Activated CD8-positive, alpha-beta memory T cell treated with anti-CD3 and anti-CD28 coated beads for 1 hour (primary cell): ENCODE measurements at places on chromosomes 1 and 21.

DNA sequence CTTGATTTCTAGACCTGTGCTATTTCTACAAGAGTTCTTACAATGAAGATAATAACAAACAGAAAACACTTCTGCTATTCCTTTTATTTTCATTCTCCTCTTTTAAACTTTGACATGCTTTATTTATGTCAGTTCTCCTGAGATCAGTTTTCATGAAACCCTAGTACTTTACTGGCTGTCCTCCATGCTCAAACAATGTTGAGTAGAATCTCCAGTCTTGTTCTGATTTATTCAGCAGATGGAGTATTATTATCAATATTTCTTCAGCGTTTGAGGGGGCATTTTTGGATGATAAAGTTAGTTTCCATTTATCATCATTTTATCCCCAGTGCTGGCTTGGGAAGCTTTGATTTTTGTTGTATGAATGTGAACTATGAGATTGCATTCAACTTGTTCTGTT lies 85.9 kb upstream of the WARS2 start:
- no peak for DNase-seq

DNA sequence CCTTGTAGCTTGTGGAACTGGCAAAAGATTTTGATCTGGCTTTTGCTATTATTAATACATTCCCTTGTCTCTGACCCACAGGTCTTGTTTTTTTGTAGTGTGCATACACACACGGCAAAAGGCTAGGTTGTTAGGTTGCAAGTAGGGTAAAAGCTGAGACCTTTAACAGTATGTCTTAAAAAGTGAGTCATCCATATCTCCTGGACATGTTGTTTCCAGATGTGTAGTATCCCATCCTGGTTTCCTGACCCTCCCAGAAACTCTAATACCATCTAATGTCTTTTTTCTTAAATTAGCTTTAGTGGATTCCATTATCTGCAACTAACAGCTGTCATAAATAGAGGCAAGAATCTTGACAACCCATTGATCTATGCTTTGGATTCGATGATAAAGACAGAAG lies 14.7 kb downstream of the OVGP1 start:
- no peak for DNase-seq

DNA sequence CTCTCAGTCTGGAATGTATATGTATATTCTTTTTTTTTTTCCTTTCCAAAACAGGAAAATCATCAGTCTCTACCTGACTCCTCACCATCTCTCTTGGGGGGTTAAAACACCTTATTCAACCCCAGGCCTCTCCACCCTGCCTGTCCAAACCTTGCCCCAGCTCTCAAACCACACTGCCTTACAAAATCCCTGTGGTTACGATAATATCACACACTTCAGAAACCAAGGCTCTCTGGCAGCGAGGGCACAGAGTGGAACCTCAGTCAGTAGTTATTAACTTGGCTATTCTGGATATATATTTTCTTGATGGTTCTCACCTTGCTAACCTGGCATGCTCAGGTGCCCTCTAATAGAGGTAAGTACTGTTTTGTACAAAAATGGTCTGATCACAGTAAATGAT lies 24.7 kb downstream of the KIAA0040 start:
- no peak for DNase-seq

DNA sequence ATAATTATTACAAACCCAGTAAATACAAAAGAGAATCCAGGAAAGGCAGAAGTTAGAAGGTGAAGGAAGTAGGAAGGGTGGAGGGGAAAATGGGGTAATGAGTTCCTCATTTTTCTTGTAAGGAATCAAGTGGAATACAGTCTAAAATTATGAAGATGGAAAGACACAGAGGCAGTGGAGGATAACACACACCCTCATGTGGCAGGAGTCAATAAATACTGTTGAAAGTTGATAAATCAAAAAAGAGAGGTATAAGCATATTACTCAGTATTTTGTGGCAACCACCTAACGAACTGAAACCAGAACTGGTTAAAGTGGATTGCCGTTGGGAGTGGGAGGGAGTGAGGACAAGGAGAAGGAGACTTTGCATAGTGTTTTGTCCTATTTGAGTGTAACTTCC lies 78.6 kb upstream of the SLC44A3 start:
- no peak for DNase-seq

- no peak for DNase-seq
These were observed at the start of gene LRRC71 for GRCh38 chr1:156920233-156921052. Gene LRRC71 (plus strand): TSS chr1:156920632. CDS start chr1:156920804, 172 bp downstream.

GRCh38 chr1:153395136-153395685 lies 4.3 kb upstream of the S100A8 start:
- DNase-seq = no peak

DNA sequence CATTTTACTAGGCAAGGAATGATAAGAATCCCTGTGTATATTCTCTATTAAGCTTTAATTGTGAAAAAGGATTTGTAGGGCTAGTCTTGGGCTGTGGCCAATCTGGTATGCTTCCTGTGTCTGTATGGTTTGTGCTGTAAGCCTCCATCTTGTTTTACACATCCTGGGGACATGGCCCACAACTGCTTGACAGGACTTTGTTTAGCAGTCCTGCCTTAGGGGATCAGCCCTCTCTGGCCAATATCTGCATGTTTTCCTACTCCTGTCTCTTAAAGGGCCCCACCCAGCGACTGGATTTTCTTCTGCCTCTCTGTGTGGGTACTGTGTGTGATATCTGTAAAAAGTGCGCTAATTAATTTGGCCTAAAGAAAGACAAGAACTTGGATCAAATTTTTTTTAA lies 813.2 kb downstream of the PLA2G4A start:
- no peak for DNase-seq

GRCh38 chr1:99018313-99018712 lies 13.7 kb upstream of the PLPPR5 start:
- DNase-seq = no peak

GRCh38 chr21:38114717-38115333 lies 142.0 kb upstream of the KCNJ15 start:
- no peak for DNase-seq

DNA sequence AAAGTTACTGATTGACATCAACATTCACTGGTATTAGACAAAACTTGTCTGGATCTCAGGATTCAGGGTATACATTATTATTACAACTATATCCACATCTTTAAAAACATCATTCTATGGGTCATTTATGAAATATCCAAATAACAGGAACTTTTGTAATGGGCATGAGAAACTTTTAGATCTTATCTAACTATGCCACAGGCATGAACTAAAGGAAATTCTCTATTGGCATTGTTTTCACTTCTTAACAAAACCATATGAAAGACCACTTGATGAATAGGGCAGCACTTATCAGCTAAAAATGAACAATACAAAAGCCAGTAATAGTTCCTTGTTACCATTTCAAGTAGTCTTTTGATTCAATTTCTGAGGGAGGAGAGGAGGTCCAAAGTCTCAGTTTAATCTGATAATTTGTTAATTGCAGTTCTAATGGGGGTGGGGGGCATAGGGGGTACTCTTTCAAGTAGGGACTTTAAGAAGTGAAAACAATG lies 30.8 kb upstream of the CPLANE2 start:
- no peak for DNase-seq

- no peak for DNase-seq
These were observed 8.0 kb upstream of the LELP1 start for GRCh38 chr1:153195216-153195615.

DNA sequence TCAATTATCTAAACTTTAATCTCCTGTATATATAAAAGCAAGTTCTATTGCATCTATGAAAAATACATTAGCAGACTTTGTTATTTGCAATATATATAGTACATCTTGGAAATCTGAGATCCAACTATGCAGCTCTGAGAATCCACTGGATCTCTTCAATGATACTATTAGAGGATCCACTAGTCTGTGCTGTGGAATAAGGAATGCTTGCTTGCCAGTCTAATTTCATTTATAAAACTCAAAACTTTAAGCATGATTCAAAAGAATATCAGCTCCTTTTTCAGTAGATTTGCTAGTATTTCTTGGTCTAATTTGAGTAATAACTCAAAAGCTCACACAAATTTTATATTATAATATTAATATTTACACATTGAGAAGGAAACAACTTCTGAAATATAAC lies 115.1 kb downstream of the SPATA6 start:
- no peak for DNase-seq

DNA sequence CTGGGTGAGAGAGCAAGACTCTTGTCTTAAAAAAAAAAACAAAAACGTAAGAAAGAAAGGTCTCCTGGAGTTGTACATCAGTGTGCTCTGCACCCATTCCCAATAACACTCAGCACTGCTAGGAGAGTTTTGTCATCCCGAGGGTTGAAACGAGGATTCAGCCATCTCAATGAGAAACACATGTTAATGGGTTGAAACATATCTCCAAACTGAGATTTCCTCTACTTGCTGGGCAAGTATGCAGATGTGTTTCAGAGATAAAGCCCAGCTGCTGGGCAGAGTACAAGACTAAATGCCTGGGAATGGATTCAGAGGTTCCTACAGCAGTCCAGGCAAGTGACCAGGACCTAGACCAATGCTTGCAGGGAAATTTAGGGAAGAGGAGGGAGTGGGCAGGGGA lies 2.6 kb upstream of the MFN2 start:
- no peak for DNase-seq

- DNase-seq = no peak
These were observed 13.7 kb upstream of the EPS8L3 start for GRCh38 chr1:109777436-109777835.

GRCh38 chr21:35096959-35097358 lies 47.9 kb upstream of the RUNX1 start:
- no peak for DNase-seq

DNA sequence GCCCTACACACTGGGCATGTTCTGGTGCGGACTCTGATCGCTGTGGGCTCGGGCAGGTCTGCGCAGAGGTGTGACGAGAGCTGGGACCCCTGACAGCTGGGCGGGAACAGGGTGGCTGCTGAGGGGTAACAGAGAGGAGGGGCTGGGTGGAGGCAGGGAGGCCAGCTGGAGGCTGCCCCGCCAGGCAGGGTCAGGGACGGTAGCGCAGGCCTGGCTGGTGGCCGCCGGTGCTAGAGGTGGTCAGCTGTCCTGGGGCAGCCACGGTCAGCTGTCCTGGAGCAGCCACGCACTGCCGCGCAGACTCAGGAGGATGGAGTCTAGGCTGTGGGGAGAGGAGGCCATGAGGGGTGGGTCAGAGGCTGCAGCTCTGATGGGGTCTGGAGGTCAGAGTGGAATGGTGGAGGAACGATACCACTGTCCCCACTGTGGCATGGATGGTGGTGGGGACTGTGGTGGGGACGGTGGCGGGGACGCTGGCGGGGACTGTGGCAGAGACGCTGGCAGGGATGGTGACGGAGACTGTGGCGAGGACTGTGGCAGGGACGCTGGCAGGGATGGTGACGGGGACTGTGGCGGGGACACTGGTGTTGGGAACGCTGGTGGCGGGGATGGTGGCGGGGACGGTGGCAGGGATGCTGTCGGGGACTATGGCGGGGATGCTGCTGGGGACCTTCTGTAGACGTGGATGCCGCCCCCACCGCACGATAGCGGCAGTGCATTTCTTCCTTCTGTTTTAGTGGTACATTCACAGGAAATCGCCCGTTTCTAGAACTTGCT lies 21.3 kb upstream of the LRRC3 start:
- no peak for DNase-seq

DNA sequence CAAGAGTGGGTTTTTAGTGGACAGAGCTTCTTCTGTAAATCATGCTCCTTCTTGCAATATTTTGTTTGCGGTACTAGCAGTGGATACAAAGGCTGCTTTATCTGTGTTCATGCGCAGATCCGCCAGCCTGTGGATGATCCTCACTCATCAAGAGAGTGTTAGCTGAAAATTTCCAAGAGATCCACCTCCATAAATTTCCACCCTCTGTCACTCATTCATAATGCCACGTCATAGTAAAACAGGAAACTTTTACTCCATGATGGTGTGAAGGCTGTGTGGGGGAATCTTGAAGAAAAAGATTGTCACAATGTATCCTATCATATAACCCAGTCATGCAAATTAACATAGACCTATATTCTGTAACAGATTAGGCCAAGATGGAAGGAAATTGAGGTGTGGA lies 4.4 kb upstream of the MAPKAPK2 start:
- no peak for DNase-seq

GRCh38 chr1:172832006-172832725 lies 173.3 kb downstream of the FASLG start:
- no peak for DNase-seq

- DNase-seq = no peak
These were observed 4.5 kb downstream of the DESI2 start for GRCh38 chr1:244657421-244657820.

GRCh38 chr1:203037509-203038190 lies 11.4 kb downstream of the PPFIA4 start:
- DNase-seq = no peak

- DNase-seq = no peak
These were observed 416.1 kb downstream of the NPHP4 start for GRCh38 chr1:5576011-5576672.

DNA sequence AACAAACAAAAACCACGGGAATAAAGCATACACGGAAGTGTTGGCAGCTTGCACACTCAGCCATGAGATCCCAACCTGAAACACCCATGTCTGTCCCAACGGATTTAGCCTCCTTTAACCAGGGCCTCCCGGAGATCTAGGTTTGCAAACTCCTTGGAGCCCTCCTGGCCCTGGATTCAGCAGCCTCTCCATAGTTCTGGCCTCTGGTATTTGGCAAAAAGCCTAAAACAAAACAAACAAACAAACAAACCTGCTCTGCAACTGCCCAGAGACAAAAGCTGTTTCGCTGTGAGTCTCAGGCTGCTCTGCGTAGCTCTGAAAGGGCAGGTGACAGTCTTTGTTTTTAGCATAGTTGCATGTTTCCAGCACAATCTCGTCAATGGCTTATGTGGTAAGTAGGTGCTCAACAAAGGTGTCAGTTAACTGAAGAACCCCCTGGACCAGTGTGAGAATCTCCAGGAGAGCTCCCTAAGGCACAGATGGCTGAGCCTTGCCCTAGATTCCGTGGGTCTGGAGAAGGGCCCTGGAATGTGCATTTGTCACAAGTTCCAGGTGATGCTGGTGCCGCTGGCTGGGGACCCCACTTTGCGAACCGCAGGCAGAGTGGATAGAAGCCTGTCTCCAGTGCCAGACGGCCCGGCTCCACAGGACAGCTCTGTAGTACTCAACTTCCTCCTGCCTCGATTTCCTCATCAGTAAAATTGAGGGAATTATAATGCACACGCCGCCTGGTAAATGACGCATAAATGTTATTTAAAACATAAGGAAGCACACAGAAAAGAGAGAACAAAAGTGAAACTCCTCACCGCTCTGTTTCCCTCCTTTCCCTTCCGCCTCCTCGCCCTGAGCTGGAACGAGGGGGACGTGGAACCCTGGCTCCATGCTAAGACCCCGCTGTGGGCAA lies 86.2 kb downstream of the RIPK4 start:
- no peak for DNase-seq

- DNase-seq = no peak
These were observed 8.3 kb downstream of the BCAR3 start for GRCh38 chr1:93673163-93673829.

DNA sequence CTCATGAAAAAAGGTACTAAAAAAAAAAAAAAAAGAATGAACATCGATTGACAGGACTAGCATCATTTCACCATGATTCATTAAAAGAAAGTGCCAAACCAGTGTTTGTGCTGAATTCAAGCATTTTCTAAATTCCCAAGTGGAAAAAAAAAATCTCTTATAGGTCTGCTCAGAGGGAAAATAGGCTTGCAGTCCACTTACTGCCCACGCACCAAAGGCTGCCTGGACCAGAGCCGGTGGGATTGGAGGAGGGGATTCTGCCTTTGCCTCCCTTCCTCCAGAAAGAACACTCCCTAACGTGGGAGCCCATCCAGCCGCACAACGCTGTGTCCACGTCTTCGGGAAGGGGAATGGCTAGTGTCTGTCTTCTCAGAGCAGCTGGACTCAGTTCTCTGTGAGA lies 5.5 kb upstream of the TRAPPC10 start:
- DNase-seq = no peak

- DNase-seq = no peak
These were observed 8.8 kb downstream of the ARID1A start for GRCh38 chr1:26704629-26705028.
